RPMI7951 (cell line): ENCODE measurements at places on chromosomes 7 and 10.

- DNase-seq: no peak
These were observed 123.3 kb downstream of the TMEM26 start for GRCh38 chr10:61329854-61330253.

DNA sequence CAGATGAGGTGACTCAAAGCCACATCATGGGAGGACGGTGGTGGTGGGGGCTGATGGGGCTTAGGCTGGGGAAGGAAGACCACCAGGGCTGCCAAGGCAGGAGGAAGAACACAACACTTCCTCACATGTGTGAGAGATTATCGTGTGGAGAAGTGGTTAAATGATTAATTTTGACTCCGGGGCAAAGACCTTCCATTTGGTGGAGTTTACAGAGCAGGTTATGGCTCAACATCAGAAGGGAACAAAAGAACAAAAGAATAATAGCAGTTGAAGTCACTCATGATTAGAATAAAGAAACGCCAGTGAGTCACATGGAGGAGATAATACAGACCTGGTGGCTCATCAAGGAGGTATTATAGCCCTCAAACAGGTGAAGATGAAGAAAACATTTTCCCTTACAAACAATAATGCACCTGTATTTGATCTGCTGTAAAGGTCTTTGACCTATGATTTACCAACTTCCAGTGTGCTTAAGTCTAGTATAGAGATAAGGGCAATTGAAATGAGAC lies 170.1 kb downstream of the PKD1L1 start:
- peak; percentile 91 for DNase-seq

DNA sequence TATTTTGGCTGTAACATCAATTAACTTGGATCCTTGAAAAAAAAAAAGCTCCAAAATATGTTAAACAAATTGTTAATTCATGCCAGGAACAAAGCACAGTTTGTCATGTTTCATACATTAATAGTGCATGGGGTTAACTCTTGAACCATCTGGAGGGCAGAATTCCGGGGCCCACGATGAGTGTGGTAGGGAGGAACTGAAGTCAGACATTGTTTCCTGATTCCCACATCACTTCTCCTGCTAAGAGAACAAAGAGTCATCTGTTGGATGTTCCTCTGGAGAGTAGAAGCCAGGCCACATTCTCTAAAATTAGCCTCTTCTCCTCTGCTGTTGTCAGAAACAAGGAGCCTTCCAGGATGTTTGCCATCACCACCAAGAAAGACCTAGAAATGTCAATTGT lies 54.6 kb downstream of the TMEM178B start:
- peak; percentile 79 for DNase-seq

DNA sequence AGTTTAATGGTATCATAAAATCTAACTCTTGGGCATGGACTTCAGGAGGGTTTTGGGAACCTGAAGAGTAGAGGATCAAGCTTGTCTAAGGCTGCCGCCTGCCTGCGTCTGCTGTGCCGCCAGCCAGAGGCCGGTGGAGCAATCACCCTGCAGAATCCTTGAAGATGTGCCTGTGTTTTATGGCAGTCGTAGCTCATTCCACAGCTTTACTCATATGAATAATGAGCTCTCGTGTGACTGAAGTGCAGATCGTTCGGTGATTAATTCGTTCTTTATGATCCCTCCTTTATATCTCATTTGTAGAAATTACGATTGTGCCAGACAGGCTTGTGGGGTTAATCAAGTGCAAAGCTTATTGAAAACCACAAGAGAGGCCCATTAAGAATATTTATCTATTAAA lies 100.8 kb downstream of the ACTR3B start:
- DNase-seq: no peak

- peak; percentile 58 for DNase-seq
These were observed 79.1 kb downstream of the VTI1A start for GRCh38 chr10:112526139-112526538.

DNA sequence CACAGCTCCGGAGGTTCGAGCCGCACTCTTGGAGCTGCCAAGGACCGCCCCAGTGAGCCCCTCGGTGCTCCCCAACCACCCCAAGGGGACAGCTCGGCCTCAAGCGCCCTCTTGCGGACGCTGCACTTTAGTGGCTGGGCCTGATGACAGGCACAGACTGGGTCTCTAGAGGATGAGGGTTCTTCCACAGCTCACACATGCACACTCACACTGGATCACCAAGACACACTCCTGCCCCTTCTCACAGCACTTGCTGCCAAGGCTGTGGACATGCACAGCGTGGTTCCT lies 2.1 kb downstream of the RET start:
- DNase-seq: no peak

GRCh38 chr7:67875558-67875957 lies 878.9 kb downstream of the TYW1 start:
- no peak for DNase-seq
